ENCODE measurements at places on chromosomes 13 and 19. TPM values are rescaled to one million over a fixed set of nuclear protein-coding genes. Genes with fewer than 3 reads are reported as not detected.

SLC7A9 gene
- 2.5 TPM for polyA plus RNA-seq

ICAM1 gene
- not detected for polyA plus RNA-seq

FBXO17 gene
- not detected for polyA plus RNA-seq

PPM1N gene
- polyA plus RNA-seq, result 1.8 TPM

MBD3L3 gene
- not detected for polyA plus RNA-seq

DPF1 gene
- 132 TPM for polyA plus RNA-seq

MCEMP1 gene
- not detected for polyA plus RNA-seq

ZNF723 gene
- polyA plus RNA-seq, result not detected

IZUMO1 gene
- not detected for polyA plus RNA-seq

FUT3 gene
- 0.82 TPM for polyA plus RNA-seq

RETN gene
- not detected for polyA plus RNA-seq

CUL4A gene
- polyA plus RNA-seq, result 85.1 TPM

STOML3 gene
- polyA plus RNA-seq, result not detected

FOXA3 gene
- polyA plus RNA-seq, result not detected

LIM2 gene
- polyA plus RNA-seq, result not detected

CLIP3 gene
- 5.6 TPM for polyA plus RNA-seq

POU2F2 gene
- 7.7 TPM for polyA plus RNA-seq

FXYD7 gene
- polyA plus RNA-seq, result 35.7 TPM

ABCA7 gene
- 75.2 TPM for polyA plus RNA-seq

TMC4 gene
- polyA plus RNA-seq, result 2.2 TPM

SIGLEC8 gene
- not detected for polyA plus RNA-seq

SEMA6B gene
- 21.6 TPM for polyA plus RNA-seq

LCP1 gene
- 0.76 TPM for polyA plus RNA-seq

FFAR1 gene
- not detected for polyA plus RNA-seq

CCL25 gene
- polyA plus RNA-seq, result 1.9 TPM

TBXA2R gene
- polyA plus RNA-seq, result not detected

KRTDAP gene
- not detected for polyA plus RNA-seq

BRME1 gene
- polyA plus RNA-seq, result 8.5 TPM

ZBTB45 gene
- 6.8 TPM for polyA plus RNA-seq

COL5A3 gene
- 0.11 TPM for polyA plus RNA-seq

CAPN12 gene
- polyA plus RNA-seq, result not detected

FREM2 gene
- 0.19 TPM for polyA plus RNA-seq

LTBP4 gene
- polyA plus RNA-seq, result 55.6 TPM

ZNF525 gene
- 5.1 TPM for polyA plus RNA-seq

CFAP97D2 gene
- not detected for polyA plus RNA-seq

GJB2 gene
- not detected for polyA plus RNA-seq

EDNRB gene
- polyA plus RNA-seq, result not detected

CLDND2 gene
- polyA plus RNA-seq, result not detected

Data from neural cell (in vitro differentiated cells).